ENCODE measurements at places on chromosomes 4 and X. TPM values are rescaled to one million over a fixed set of nuclear protein-coding genes. Genes with fewer than 3 reads are reported as not detected.

DNA sequence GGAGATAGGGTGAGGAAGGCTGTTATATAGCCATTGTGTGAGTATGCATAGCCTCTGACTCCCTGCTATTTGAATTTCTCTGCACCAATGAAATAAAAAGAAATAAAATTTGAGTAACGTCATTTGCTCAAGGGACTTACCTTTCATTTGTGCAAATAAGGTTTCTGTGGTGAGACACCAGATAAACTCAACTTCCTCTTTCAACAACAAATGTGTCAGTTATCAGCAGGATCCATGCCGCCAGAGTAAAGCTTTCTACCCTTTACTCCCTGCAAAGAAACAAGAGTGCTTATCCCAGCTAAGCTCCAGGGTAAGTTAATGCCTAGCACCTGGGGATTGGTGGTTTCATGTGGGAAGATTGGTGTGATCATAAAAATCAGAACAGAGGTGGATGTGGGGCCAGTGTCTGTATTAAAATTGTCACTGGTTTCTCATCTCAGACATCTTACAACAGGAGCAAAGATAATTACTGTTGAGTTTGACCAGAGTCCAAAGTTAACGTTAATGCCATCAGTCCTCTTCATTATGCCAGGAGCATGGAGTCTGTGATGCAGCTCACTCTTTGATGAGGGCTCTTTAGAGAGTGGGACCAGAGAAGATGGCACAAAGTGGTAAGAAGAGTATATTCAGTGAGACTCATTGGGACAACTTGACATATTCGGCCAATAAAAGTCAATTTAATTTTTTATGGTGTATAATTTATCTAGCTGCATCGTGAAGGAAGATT lies at the start of gene P2RY10:
Gene P2RY10, plus strand, starts transcription at position 206 of the 727 bp plus-strand sequence. CDS start 15,130 bp downstream, outside the sequence.
- peaks cover 49% of the 10 kb centered on the region for H3K36me3 ChIP-seq
- H3K4me1 ChIP-seq: peaks cover 50% of the 10 kb centered on the region
- H3K27ac ChIP-seq: peak within 1 kb of the TSS; percentile 98
- H3K4me3 ChIP-seq: peak within 1 kb of the TSS; percentile 97
- no peaks in the 10 kb centered on the region for H3K27me3 ChIP-seq

DNA sequence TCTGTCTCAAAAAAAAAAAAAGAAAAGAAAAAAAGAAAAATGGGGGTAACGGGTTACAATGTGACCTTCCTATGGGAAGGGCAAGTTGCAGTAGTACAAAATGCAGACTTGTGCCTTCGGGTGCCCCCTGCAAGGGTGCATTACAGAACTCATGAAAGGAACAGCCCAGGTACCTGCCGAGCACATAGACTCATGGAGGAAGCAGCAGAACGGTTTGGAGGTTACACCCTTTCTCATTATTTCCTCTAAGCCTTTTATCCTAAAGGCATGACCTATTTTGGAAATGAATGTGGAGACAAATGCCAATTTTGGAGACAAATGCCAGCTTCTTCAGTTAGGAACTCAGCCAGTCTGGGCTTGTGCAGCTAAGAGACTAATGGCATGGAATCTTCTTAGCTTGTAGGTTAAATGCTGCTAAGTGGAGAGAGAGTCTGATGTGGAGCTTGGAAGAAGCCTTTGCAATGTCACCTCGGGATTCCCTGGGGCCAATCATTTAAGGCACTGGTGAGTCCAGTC lies 44.1 kb upstream of the PRKX start:
- no peaks in the 10 kb centered on the region for H3K36me3 ChIP-seq
- no peak overlapping the region for H3K4me3 ChIP-seq
- DNase-seq: no peak
- H3K27ac ChIP-seq: no peak overlapping the region

DNA sequence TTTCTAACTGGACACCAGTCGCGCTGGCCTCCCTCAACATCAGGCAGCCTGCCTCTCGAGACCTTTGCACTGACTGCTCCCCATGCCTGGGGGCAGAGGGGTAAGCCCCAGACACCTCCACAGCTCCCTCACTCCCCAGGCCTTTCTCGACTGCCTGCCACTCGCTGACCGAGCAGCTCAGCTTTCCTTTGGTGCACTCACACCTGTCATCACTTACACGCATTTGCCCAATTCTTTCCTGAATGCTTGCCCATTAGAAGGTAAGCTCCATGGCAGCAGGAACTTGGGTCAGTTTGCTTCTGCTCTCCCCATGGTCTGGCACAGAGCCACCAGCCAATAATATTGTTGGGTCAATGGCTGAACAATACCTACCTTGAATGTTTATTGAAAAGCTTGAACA lies 32.2 kb upstream of the PROM1 start:
- no peaks in the 10 kb centered on the region for H3K36me3 ChIP-seq
- no peak for DNase-seq
- no peak overlapping the region for H3K4me3 ChIP-seq
- no peaks in the 10 kb centered on the region for H3K4me1 ChIP-seq
- peaks cover 4% of the 10 kb centered on the region for H3K27me3 ChIP-seq

DNA sequence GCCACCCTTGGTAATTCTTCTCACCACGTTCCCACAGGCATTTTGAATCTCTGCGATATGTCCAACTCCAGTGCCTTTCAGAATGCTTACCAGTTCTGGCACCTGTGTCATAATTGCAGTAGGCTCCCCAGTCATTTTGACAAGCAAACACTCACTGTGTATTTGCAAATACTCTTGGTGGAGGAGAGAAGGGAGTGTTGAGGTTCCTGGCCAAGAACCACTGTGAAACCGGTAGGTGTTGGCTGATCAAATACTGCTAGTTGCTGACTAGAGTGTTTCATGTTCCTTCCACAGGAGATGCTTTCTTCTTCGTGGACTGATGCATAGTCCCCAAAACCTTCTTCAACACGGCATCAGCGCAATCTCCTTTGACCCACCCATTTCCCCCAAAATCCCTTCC lies 16.0 kb upstream of the NLGN4X start:
- no peak for DNase-seq
- no peaks in the 10 kb centered on the region for H3K36me3 ChIP-seq
- H3K4me3 ChIP-seq: no peak overlapping the region
- H3K27ac ChIP-seq: no peak overlapping the region
- no peaks in the 10 kb centered on the region for H3K4me1 ChIP-seq

- H3K4me1 ChIP-seq: peaks cover 6% of the 10 kb centered on the region
- no peak overlapping the region for H3K4me3 ChIP-seq
- DNase-seq: no peak
- H3K27ac ChIP-seq: no peak overlapping the region
- no peaks in the 10 kb centered on the region for H3K36me3 ChIP-seq
These were observed 46.2 kb downstream of the GUCY1B1 start for GRCh38 chr4:155805016-155805415.

GRCh38 chrX:2627272-2627867 lies 63.7 kb upstream of the CD99 start:
- H3K27ac ChIP-seq: peak overlapping the region; percentile 56
- peak; percentile 69 for DNase-seq
- no peak overlapping the region for H3K4me3 ChIP-seq
- peaks cover 52% of the 10 kb centered on the region for H3K4me1 ChIP-seq
- H3K27me3 ChIP-seq: no peaks in the 10 kb centered on the region
- H3K36me3 ChIP-seq: peaks cover 90% of the 10 kb centered on the region

GRCh38 chr4:184845367-184846021 lies 19.7 kb upstream of the ACSL1 start:
- H3K4me1 ChIP-seq: peaks cover 16% of the 10 kb centered on the region
- H3K36me3 ChIP-seq: no peaks in the 10 kb centered on the region
- no peak overlapping the region for H3K4me3 ChIP-seq
- no peak overlapping the region for H3K27ac ChIP-seq
- no peak for DNase-seq

DNA sequence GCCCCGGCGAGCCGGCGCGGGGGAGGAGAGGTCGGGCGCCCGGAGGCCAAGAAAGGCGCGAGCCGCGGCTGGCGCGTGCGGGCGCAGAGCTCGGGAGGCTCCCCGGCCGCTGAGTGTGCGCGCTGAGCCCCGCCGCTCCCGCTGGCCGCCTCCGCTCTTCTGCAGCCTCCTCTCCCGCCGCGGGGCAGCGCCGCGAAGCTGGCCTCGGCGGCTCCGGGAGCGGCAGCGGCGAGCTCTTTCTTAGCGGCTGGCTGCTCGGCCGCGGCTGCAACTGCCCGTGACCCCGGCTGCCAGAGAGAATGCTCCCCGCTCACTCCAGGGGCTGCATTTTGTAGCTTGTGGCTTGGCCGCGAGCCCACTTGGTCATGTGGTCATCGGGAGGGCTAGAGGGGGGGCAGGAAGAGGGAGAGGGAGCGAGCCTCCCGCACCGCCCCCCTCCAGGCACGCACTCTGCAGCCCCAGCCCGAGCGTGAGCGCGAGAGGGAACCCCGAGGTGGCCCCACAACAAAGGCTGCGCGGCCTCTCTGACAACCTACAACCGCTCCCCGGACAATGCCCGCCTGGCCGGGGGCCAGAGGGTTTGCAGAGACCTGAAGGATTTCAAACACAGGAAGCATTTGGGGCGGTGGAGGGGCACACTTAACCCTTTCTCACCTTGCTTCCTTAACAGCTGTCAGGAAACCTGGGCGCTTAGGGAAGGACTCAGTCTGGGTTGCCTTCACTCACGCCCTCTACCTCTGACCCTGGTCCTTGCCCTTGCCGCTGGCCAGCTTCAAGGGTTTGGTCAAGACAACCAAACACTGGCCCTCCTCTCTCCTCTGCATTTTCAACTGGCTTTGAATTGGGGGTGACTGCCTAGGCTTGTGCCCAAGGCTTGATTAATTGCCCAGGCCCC lies at the start of gene APLN:
Gene APLN, minus strand, starts transcription at position 305 of the 895 bp plus-strand sequence. CDS start 326 bp downstream, outside the sequence.
- no peak within 1 kb of the TSS for H3K27ac ChIP-seq
- peak; percentile 26 for DNase-seq
- H3K4me3 ChIP-seq: peak within 1 kb of the TSS; percentile 66
- H3K36me3 ChIP-seq: no peaks in the 10 kb centered on the region
- H3K27me3 ChIP-seq: peaks cover 9% of the 10 kb centered on the region
- peaks cover 7% of the 10 kb centered on the region for H3K4me1 ChIP-seq

- peaks cover 14% of the 10 kb centered on the region for H3K4me1 ChIP-seq
- peaks cover 6% of the 10 kb centered on the region for H3K36me3 ChIP-seq
- no peak overlapping the region for H3K4me3 ChIP-seq
- H3K27me3 ChIP-seq: no peaks in the 10 kb centered on the region
- no peak for DNase-seq
- H3K27ac ChIP-seq: no peak overlapping the region
These were observed 108.8 kb upstream of the STIM2 start for GRCh38 chr4:26751838-26752237.

GRCh38 chr4:148955564-148956297 lies 513.5 kb upstream of the NR3C2 start:
- no peak overlapping the region for H3K4me3 ChIP-seq
- H3K4me1 ChIP-seq: no peaks in the 10 kb centered on the region
- no peaks in the 10 kb centered on the region for H3K36me3 ChIP-seq
- DNase-seq: no peak

DNA sequence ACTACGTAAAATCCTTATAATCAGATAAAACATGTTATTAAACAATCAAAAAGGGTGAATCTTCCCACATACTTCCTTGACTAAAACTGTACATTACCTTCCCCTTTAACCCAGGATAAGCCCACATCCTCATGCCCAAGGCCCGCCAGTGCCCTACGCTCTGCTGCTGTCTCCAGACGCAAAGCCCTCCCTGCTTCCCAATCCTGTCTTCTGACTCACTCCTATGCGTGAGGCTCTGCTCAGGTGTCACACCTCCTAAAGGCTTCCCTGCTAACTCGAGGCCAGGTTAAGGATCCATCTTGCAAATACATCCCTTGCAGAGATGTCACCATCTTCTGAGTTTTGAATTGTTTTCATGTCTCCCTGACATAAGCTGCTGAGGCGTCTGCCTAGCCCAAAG lies 61.6 kb downstream of the STX18 start:
- H3K4me1 ChIP-seq: no peaks in the 10 kb centered on the region
- no peaks in the 10 kb centered on the region for H3K27me3 ChIP-seq
- no peak overlapping the region for H3K27ac ChIP-seq
- H3K4me3 ChIP-seq: no peak overlapping the region
- DNase-seq: no peak
- no peaks in the 10 kb centered on the region for H3K36me3 ChIP-seq

- H3K36me3 ChIP-seq: no peaks in the 10 kb centered on the region
- H3K4me3 ChIP-seq: no peak overlapping the region
- no peaks in the 10 kb centered on the region for H3K4me1 ChIP-seq
- H3K27ac ChIP-seq: no peak overlapping the region
- peaks cover 11% of the 10 kb centered on the region for H3K27me3 ChIP-seq
- no peak for DNase-seq
These were observed 129.7 kb upstream of the SLC4A4 start for GRCh38 chr4:71209161-71209560.

DNA sequence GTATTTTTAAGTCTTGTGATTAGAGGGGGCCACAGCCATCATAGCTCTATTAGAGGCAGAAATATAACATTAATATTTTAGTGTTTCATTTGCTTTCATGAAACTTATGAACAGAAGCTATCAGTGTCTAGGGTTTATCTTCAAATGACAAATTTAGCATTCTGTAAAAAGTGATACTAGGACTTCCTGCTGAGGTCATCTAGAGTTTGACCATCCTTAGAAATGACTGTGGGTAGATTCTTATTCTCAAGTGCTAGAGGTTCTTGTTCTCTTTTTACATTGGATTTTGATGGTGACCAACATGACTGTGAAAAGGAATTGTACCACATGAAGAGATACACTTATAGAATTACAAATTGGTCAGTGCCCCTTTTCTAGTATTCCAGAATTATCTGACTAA lies 568.6 kb downstream of the RPA4 start:
- no peaks in the 10 kb centered on the region for H3K27me3 ChIP-seq
- H3K36me3 ChIP-seq: no peaks in the 10 kb centered on the region
- H3K4me1 ChIP-seq: no peaks in the 10 kb centered on the region
- no peak overlapping the region for H3K27ac ChIP-seq
- DNase-seq: no peak
- H3K4me3 ChIP-seq: no peak overlapping the region

DNA sequence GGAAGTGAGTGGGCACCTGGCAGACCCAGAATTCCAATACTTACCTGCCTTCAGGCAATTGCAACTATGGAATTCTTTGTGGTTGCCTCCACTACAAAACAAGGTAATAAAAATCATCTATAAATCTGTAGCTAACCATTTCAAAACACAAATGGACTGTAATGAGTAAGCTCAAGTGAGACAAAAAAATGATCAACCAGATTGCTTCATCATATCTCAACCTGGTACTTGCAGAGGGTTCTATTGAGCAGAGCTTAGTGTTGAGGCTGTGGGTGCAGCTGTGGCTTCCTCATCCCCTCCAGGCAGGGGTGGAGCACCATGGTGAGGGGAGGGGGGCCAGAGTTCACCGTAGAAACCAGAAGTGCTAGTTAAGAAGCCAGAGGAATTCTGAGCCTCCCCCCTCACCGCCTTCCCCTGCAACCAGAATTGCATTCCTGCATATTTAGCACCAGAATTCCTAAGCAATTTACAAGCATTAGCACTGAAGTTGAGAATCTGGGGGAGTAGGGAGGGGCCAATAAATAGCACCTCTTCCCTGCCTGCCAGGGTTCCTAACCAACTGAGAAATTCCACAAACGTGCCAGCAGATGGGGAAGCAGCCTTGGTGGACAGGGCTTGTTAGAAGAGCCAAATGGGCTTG lies 11.5 kb downstream of the CTAG1A start:
- peaks cover 23% of the 10 kb centered on the region for H3K4me1 ChIP-seq
- no peaks in the 10 kb centered on the region for H3K27me3 ChIP-seq
- H3K36me3 ChIP-seq: no peaks in the 10 kb centered on the region

- no peaks in the 10 kb centered on the region for H3K27me3 ChIP-seq
- H3K4me3 ChIP-seq: no peak overlapping the region
- no peak overlapping the region for H3K27ac ChIP-seq
- H3K36me3 ChIP-seq: peaks cover 9% of the 10 kb centered on the region
These were observed 82.5 kb downstream of the LCORL start for GRCh38 chr4:17939054-17939453.

The CACNA1F gene
- total RNA-seq: 0.18 TPM

The GCNA gene
- 6.6 TPM for total RNA-seq

The PRAF2 gene
- 22.6 TPM for total RNA-seq

The PPP2R2C gene
- total RNA-seq: not detected

The SH3D19 gene
- not detected for total RNA-seq

The ETDB gene
- not detected for total RNA-seq

The C4orf50 gene
- 0.24 TPM for total RNA-seq

The FAAH2 gene
- not detected for total RNA-seq

The TNMD gene
- not detected for total RNA-seq

The MAGIX gene
- total RNA-seq: 0.97 TPM

The TEX28 gene
- not detected for total RNA-seq

All from activated CD8-positive, alpha-beta T cell treated with anti-CD3 and anti-CD28 coated beads, Interleukin-2, amount 10 ng/mL, durations not matched to agents 7 days and 5 days (primary cell).